ENCODE measurements at places on chromosomes 4 and X.

DNA sequence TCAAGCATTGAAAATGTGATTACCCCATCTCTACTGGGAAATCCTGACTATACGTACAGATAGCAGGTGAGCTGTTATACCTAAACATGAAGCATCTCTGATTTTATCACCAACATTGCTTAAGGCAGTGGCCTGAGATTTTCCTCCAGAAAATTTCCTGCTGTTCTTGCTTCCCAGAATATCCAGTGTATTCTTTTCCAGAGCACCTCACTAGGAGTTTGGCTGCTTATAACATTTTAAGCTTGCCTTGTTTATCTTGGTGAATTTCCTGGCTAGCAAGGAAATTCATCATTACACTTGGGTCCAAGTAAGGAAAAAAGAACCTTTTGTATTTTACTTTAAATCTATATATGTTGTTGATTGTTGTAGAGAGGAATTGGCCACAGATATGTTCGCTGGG lies 73.0 kb upstream of the CLCN4 start:
- no peak for DNase-seq

DNA sequence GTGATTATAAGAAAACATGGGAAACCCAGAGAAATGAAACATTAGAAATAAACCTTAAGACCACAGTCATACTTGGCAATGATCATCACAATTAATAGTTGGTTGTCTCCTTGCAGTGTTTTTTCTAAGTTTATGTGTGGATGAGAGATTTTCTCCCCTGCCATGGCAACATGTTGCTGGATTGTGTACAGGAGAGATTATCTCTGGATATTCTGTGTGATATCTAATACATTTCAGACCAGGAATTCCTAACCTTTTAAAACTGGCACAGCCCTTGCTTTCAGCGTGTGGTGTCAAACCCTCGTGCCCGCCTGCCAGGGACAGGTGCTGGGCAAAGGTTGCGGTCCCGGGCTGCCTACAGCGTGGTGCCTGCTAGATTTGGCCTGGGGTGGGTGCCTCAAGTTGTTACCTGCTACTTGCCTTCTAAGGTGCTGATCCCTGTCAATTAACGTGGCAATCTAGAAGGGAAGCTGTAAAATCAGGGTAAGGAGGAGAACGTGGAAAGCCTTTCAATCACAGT lies 100.5 kb downstream of the TMEM131L start:
- no peak for DNase-seq

DNA sequence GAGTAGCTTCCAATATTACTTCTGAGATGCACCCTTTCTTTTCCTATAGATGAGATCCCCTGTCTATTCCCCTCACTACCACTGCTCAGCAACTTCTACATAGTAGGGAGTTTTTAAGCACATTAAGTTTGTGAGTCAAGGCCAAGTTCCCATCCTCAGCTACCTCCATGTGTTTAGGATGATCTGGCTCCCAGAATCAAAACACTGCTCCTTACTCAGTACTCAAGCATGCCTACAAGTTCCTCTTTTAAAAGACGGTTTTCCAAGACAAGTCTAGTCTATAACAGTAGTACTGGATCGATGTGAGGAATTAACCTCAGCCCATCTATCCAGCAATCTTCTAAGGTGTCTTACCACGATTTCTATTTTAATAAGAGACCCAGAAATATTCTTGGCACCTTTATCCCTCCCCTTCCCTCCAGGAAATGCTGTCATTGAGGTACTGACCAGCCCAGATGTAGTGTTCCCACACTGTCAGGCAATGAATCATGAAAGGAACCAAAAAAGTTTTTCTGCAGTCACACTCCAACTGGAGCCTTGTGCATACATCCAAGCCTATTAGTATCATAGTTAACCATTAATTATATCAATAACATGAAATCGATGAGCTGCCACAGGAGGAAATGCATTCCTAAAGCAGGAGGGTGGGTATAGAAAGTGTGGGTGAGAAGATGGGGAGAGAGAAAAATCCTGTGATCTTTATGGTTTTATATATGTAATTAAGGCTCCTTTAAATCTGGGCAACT lies 29.6 kb downstream of the AREG start:
- DNase-seq: no peak

DNA sequence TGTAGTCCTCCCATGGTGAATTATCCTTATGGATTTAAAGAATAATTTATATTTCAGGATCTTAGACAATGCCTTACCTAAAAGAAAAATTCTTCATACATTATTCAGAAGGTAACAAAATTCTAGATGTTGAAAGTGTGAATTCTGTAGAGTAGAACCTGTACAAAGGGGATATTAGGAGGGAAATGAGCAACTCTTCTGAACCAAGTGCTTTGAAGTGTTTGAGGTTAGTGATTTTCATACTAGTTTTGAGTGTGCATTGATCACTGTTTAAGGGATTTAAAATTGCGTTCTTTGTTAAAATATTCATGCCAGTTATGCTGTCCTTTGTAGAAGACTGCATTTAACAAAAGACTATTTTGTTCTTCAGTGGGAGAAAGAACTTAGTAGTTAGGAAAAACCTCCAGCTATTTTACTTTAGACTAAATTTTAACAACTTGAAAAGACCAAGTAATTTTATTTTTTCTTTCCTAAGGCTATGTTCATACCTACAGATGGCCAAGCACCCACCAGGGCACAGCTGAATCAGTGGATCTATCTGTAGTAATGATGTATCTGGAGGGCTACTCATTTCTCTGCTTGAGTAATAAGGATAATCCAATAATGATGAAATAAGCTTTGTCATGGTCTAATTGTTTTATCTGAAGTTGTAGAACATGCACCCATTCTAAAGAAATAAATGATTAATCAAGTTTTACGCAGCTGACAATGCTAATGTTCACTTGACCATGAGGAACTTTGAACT lies 134.3 kb upstream of the RPS6KA6 start:
- no peak for DNase-seq

DNA sequence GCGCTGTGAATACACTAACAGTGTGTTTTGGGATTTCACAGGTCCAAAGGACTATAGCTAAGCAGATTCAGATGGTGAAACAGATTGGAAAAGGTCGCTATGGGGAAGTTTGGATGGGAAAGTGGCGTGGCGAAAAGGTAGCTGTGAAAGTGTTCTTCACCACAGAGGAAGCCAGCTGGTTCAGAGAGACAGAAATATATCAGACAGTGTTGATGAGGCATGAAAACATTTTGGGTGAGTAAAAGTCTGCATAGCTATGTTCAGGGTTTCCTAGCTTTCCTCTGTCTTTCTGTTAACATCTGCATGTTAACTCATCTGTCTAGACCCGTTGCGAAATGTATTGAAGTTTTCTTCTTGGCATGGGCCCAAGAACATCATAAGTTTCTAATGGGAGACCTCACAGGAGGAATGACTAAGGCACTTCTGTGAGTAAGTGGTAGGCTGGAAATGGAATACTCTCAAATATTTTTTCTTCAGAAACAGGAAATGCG lies 372.1 kb downstream of the BMPR1B start:
- no peak for DNase-seq

- DNase-seq: no peak
Measured at GRCh38 chr4:72966652-72967051, 102.9 kb downstream of the COX18 start.

GRCh38 chr4:118772081-118772766 lies 63.7 kb downstream of the SEC24D start:
- no peak for DNase-seq

DNA sequence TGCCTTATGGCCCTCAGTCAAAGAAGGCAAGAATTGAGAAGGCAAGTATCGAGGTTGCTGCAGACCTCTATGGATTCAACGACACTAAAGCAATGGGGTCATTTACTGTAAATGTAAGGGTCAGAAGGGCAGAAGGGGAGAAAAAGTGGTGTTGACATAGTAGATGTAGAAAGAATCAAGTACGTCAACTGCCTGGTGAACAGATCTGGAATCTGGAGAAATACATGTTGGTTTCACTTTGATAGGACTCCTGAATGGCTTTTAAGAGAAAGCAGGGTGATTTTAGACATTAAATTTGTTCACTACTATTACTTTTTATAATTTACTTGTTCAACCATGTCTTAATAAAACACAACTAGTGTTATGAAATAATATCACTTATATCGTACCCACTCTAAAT lies 81.3 kb upstream of the FSTL5 start:
- DNase-seq: no peak

DNA sequence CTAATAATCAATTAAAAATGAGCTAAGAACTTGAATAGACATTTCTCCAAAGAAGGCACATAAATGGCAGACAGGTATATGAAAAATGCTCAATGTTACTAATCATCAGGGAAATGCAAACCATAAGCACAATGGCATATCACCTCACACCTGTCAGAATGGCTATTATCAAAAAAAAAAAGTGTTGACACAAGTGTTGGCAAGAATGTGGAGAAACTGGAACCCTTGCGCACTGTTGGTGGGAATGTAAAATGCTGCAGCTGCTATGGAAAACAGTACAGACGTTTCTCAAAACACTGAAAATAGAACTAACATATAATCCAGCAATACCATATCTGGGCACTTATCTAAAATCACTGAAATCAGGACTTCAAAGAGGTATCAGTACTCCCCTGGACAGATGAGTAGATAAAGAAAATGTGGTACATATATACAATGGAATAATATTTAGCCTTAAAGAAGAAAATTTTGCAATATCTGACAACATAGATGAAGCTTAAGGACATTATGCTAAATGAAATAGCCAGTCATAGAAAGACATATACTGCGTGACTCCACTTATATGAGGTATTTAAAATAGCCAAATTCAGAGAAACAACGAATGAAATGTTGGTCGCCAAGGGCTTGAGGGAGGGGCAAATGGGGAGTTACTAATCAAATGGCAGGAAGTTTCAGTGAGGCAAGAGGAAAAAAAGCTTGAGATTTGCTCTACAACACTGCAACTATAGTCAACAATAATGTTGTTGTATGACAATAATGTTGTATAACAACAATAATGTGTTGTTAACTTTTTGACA lies 175.5 kb downstream of the WDFY3 start:
- no peak for DNase-seq

DNA sequence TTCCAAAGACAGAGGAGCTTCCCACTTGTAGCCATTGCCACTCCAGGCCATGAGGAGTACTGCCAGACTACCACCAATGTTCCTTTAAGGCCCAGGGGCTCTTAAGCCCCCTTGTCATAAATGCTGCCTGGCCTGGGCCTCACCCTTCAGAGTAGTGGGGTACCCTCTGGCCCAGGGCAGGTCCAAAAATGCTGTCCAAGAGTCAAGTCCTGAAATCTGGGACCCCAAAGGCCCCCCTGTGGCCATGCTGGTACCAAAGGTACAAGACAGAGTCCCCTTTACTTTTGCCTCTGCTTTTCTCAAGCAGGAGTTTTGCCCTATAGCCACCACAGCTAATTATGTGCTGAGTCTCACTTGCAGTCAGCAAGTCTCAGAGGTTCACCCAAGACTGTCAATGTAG lies 16.4 kb downstream of the RAB33B start:
- no peak for DNase-seq

DNA sequence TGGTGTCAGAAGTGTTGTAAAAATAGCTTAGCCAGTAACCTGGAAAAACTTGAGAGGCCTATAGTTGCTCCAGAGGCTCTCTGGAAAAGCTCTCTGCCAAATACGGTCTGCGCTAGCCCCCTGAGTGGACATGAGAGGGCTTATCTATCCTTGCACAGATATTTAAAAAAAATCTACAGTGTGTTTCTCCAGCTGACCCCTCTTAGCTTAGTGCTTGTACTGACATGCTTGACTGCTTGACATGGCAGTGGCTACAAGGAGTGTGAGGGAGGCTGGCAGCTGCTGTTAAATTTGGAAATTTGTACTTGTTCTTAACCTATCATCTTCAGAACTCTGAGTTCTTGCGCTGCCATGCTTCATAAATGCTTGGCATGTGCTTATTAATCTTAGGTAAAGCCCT lies 229.2 kb downstream of the RBMX2 start:
- peak; percentile 48 for DNase-seq

Data from NCI-H524 (cell line).